ENCODE measurements at places on chromosomes 11 and 22. TPM values are rescaled to one million over a fixed set of nuclear protein-coding genes. Genes with fewer than 3 reads are reported as not detected.
A peak's percentile ranks its signal among the peaks of the same experiment; 100 is the strongest.

- DNase-seq = no peak
- H3K36me3 ChIP-seq = no peaks in the 10 kb centered on the region
These were observed 118.3 kb downstream of the BUD13 start for GRCh38 chr11:116654526-116654925.

DNA sequence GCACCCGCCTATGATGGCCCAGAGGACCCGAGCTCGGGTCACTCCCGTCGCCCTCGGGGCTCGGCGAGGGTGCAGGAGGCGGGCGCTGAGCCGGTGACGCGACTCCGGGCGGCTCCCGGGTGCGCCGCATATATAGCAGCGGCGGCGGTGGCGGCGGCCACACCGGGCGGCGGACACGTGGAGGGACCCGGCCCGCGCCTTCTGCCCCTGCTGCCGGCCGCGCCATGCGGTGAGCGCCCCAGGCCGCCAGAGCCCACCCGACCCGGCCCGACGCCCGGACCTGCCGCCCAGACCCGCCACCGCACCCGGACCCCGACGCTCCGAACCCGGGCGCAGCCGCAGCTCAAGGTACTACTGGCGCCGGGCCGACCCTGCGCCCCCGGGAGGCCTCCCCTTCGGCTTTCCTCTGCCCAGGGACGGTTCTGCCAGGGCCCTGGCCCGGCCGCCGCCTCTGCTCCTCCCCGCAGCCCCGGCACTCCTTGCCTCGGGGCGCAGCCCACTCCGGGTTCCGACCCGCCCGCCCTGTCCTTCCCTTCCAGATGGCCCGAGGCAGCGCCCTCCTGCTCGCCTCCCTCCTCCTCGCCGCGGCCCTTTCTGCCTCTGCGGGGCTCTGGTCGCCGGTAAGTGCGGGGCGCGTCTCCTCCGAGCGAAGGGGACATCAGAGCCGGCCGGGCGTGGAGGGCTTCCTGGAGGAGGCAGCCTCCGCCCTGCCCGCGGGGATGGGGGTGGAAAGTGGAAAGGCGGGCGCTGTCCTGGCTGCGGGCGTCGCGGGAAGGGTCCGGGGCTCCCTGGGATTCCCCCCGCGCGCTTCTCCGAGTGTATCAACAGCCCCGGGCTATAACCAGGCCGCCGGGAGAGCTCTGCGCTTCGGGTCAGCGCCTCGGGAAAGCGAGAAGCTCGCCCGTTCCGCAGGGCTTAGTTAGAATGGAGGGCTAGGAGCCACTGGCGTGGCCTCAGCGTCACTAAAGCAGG, at the start of gene GAL:
GAL (plus strand) TSS at position 160 of the 972 bp plus-strand sequence; CDS start at position 540, 380 bp downstream.
- no peak within 1 kb of the TSS for H3K4me3 ChIP-seq
- peaks cover 21% of the 10 kb centered on the region for H3K27me3 ChIP-seq
- H3K27ac ChIP-seq = no peak within 1 kb of the TSS
- DNase-seq = no peak
- H3K36me3 ChIP-seq = no peaks in the 10 kb centered on the region
- H3K4me1 ChIP-seq = peaks cover 7% of the 10 kb centered on the region

OR51B5 gene
- polyA plus RNA-seq = not detected

DNA sequence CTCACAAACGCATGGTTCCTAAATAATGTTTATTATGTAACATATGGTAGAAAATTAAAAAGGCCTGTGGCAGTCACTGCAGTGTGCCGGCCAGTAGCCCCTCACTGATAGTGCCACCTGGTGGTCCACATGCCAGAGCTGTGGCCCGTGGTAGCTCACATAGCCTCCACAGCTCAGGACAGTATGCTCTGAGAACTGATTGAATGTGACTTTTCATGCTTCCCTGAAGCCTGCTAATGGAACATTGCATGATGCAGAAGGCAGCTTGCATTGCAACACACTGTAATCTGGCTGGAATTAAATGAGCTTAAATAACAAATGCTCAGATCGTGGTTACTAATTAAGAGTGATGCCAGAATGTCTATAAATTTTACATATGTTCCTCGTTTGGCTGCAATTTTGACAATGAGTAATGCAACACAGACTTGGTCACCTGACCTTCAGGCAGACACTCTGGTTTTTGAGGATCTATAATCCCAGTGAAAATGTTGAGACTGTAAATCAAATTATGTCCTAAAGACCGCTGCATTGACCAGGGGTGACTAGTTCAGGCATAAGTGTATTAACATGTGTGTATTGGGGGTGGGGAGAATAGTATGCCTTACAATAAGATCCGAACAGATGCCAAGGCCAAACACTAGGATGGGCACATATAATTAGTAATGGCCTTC, 566.4 kb downstream of the METTL15 start:
- no peak for DNase-seq
- no peak overlapping the region for H3K4me3 ChIP-seq
- H3K27me3 ChIP-seq = no peaks in the 10 kb centered on the region
- H3K4me1 ChIP-seq = no peaks in the 10 kb centered on the region

GRCh38 chr11:8814209-8814922, 96.6 kb upstream of the AKIP1 start:
- no peak overlapping the region for H3K27ac ChIP-seq
- no peak overlapping the region for H3K4me3 ChIP-seq

OR4C16 gene
- polyA plus RNA-seq = not detected

DNA sequence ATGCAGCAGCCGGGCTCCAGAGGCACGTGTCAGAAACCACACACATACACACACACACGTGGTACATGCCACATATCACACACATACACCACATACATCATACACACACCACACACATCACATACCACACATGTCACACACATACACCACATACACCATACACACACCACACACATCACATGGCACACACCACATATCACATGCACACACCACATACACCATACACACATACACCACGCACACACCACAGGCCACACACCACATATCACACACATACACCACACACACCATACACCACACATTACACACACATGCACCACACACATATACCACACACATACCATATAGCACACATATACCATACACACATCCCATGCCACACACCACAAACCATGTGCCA, 97.5 kb upstream of the PRR5 start:
- no peak for DNase-seq
- H3K36me3 ChIP-seq = no peaks in the 10 kb centered on the region
- H3K4me3 ChIP-seq = no peak overlapping the region
- H3K4me1 ChIP-seq = peaks cover 45% of the 10 kb centered on the region
- no peak overlapping the region for H3K27ac ChIP-seq

ENDOD1 gene
- polyA plus RNA-seq = 3.4 TPM

GRCh38 chr11:92523611-92524010, 299.0 kb downstream of the FAT3 start:
- no peak for DNase-seq
- no peaks in the 10 kb centered on the region for H3K4me1 ChIP-seq
- no peak overlapping the region for H3K4me3 ChIP-seq
- H3K27ac ChIP-seq = no peak overlapping the region
- no peaks in the 10 kb centered on the region for H3K27me3 ChIP-seq

PDE2A gene
- polyA plus RNA-seq = 0.10 TPM

DNA sequence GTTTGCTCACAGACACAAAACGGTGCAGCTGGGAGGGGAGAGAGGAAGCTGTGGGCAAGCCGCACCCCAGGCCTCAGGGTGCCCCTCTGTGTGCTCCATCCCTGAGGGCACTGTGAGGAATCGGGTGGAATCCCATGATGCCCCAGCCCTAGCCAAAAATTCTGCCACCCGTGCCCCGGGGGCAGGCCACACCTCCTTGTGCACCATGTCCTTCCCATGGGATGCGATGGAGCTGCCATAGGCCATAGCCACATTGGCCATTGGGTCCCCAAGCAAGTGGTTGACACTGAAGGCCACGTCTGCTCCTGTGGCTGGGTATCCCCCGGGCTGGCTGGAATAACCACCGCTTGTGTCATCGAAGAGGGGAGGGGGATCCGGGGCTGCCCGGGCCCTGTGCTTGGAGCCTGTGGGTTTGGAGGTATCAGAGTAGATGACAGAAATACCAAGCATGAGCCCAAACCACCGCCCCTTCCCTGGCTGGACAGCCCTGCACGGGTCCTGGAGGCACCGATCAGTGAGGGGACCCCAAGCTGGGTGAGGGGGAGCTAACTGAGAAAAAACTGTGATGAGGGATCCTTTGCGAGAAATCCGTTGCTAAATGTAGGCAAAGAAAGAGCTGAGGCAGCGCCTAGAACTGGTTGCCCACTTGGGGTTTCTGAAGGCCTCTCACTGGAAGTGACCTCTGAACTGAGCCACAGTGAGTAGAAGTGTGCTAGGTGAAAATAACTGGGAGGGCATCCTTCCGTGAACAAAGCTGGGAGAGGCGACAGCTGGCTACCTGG, 863 bp downstream of the YIF1A start:
- H3K27ac ChIP-seq = peak overlapping the region; percentile 37
- peaks cover 37% of the 10 kb centered on the region for H3K4me1 ChIP-seq
- no peak for DNase-seq
- H3K36me3 ChIP-seq = peaks cover 14% of the 10 kb centered on the region
- H3K27me3 ChIP-seq = peaks cover 33% of the 10 kb centered on the region
- H3K4me3 ChIP-seq = peak overlapping the region; percentile 77

- H3K27me3 ChIP-seq = peaks cover 34% of the 10 kb centered on the region
- H3K4me1 ChIP-seq = peaks cover 18% of the 10 kb centered on the region
- no peak for DNase-seq
- H3K27ac ChIP-seq = no peak overlapping the region
These were observed 57.4 kb downstream of the IGLL1 start for GRCh38 chr22:23522623-23523251.

DNA sequence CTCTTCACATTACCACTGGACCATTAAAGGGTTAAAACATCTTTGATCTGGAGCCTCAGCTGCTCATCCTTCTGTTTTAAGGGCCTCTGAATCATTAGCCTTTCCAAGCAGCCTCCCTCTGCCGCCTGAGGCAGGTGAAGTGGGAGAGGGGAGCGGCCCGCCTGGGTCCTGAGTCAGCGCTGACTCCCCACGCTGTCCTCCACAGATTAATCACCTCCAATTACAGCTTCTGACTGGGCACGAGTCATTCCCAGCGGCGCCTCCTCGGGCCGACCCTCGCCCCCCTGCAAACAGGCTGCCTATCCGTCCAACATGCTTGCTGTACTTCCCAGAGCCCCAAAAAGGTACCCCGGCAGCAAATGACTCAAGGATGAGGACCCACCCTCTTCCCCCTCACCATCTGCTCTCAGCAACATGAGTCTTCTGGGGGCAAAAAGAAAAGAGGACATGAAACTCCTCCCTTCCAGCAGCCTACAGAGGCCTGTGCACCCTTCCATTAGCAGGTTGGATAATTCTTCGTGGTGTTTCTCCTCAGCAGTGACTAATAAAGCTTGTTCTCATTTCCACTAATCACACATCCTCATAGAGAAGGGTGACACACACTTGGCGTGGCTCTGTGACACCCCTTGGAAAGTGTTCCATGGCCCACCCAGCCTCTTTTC, 44.3 kb upstream of the JAM3 start:
- H3K4me1 ChIP-seq = no peaks in the 10 kb centered on the region
- no peak overlapping the region for H3K4me3 ChIP-seq
- H3K27me3 ChIP-seq = no peaks in the 10 kb centered on the region
- DNase-seq = no peak
- H3K27ac ChIP-seq = no peak overlapping the region

- H3K4me1 ChIP-seq = peaks cover 60% of the 10 kb centered on the region
- H3K4me3 ChIP-seq = peak overlapping the region; percentile 71
- peaks cover 10% of the 10 kb centered on the region for H3K36me3 ChIP-seq
- H3K27ac ChIP-seq = peak overlapping the region; percentile 68
These were observed 93.3 kb downstream of the SGSM3 start for GRCh38 chr22:40463683-40464082.

Data from CD14-positive monocyte (primary cell).